ENCODE measurements at places on chromosomes 5 and 9. TPM values are rescaled to one million over a fixed set of nuclear protein-coding genes. Genes with fewer than 3 reads are reported as not detected.

- no peak for DNase-seq
Observed at GRCh38 chr5:14851597-14851996, 20.0 kb downstream of the ANKH start.

Gene NUTM2G
- total RNA-seq, result not detected

GRCh38 chr5:168101352-168101751 lies 190.1 kb upstream of the WWC1 start:
- no peak for DNase-seq

GRCh38 chr5:132971483-132972435 lies 8.3 kb upstream of the AFF4 start:
- no peak for DNase-seq

GRCh38 chr9:113926211-113926610 lies 50.1 kb downstream of the ZNF618 start:
- DNase-seq, result no peak

Gene PRUNE2
- not detected for total RNA-seq

GRCh38 chr9:124187311-124187710 lies 70.4 kb upstream of the NEK6 start:
- DNase-seq, result no peak

- no peak for DNase-seq
Observed at GRCh38 chr5:151896031-151896691, 28.5 kb downstream of the GLRA1 start.

Gene PCDHB8
- total RNA-seq, result not detected

- DNase-seq, result no peak
Observed at GRCh38 chr5:155307229-155307628, 293.7 kb downstream of the KIF4B start.

Gene DOCK8
- 219 TPM for total RNA-seq

DNA sequence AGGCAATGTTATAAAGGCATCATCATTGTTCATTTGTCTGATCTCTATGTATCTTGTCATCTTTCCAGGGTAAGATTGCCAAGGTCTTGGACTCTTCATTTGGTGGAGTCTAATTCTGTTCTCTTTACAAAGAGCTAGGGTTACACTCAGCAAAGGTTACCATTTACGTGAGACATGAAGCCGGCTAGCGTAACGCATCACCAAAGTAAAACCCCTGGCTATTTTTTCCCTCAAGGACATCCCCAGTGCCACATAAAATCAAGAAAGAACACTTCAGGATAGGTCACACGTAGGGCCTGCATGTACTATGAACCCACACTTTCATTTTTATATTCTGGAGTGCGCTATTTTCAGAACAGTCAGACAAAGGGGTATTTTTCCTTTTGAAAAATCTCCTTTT lies 20.0 kb upstream of the MYOT start:
- no peak for DNase-seq

DNA sequence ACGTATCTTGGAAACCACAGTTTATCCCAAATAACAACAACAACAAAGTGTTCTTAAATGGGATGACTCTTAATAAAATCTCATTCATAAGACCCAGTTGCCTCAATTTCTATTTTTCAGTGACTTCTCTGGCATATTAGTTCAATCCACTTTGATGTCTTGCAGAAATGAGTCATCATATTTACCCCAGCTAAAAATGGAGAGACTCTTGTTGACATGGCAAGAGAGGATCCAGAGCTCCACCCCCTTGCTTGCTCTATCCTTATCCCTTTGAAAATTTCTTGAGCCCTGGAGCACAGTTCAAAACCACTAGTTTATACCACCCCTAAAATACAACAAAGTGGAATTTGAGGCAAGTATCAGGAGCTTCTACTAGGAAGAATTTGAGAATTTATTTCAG lies 20.8 kb downstream of the VCAN start:
- no peak for DNase-seq

DNA sequence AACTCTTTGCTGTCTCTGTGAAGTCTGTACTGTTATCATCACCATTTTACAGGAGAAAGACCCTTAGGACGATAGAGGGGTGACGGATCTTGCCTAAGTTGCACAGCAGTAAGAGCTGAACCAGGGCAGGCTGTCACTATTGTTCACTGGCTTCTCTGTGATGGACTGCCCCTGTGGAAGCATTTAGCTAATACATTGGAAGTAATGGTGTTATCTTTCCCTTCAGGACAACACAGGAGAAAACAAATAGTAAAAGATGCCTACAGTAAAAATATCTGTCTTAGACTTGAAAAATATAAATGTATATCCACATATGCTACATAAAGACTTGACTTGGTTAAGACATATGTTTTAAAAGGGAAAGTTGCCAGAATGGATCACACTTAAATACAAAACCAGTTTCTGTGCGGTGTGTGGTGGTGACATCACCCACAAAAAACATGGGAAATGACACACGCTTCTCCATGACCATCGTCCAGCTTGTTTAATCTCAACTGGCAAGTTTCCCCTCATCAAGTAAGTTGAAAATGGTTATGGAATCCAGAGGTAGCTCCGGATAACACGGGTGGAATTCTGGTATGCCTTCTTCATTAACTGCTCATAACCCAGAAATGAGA lies 351.8 kb downstream of the EBF1 start:
- no peak for DNase-seq

Gene PCDHGC5
- total RNA-seq, result not detected

- peak; percentile 58 for DNase-seq
Observed at GRCh38 chr5:81838307-81838906, 87.5 kb upstream of the SSBP2 start.

DNA sequence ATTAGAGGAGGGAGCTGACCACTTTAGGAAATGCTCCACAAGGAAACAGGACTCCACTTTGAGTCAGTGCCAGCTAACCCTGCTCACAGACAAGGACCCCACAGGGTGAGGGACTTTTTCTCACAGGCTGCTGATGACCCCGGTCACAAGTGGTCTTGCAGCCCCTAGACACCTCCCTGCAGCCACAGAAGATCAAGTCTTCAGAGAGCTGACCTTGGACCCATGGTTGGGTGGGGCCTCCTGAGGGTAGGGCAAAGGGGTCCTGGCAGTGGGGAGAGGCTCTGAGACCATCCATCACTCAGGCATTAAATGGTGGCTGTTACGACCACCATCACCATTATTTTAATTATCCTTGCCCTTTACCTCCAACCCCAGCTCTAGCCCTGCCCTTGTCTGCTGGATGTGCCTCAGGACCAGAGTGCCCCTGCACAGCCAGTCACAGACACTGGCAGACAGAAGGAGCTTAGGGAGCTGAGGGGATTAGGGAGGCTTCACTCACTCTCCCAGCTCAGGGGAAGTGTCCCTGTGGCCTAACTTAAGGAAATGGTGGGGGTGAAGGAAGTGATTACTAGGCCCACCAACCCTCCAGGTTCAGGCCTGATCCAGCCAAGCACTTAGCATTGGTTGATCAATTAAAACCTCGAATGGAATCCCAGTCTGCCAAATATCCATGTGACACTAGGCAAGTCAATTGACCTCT lies 1.6 kb downstream of the ACSL6 start:
- DNase-seq, result no peak

DNA sequence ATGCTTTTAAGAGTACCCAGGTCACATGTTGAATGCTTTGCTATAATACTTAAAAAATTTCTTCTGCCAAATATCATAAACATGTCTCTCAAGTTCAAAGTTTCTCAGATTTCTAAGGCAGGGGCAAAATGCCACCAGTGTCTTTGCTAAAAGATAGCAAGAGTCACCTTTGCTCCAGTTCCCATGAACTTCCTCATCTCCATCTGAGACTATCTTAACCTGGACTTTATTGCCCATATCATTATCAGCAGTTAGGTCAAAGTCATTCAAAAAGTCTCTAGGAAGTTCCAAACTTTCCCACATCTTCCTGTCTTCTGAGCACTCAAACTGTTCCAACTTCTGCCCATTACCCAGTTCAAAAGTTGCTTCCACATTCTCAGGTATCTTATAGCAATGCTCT lies 307.6 kb upstream of the TNC start:
- no peak for DNase-seq

DNA sequence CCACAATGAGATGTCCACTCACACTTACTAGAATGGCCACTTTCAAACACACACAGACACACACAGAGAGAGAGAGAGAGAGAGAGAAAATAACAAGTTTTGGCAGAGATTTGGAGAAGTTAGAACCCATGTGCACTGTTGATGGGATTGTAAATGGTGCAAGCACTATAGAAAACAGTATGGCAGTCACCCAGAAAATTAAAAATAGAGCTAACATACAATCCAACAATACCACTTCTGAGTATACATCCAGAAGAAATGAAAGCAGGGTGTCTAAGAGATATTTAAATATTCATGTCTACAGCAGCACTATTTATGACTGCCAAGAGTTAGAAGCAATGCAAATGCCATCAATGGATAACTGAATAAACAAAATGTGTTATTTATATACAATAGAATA lies 359.9 kb upstream of the COX7C start:
- DNase-seq, result no peak

DNA sequence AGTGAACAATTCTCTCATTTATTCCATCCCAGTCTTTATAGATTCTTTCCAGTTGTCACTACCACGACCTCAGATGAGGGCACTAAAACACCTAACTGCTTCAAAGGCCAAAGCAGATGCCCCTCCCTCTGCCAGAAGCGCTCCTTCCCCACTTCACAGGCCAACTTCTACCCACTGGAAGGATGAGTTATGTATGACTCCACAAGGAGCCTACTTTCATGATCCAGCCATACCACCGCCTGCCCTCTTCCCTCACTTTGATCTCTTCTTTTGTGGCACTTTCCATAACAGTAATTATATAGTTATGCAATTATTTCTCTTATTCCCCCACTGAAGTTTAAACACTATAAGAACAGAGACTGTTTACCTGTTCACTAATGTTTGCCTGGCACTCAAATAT lies 93.7 kb downstream of the HOMER1 start:
- no peak for DNase-seq

Gene ALDOB
- not detected for total RNA-seq

Gene AK6
- total RNA-seq, result 9.8 TPM

- no peak for DNase-seq
Observed at GRCh38 chr5:143682929-143683386, 129.0 kb upstream of the HMHB1 start.

- no peak for DNase-seq
Observed at GRCh38 chr9:72312386-72312987, 52.5 kb downstream of the ZFAND5 start.

Gene WDR70
- total RNA-seq, result 35.3 TPM

GRCh38 chr5:35860686-35861085 lies 4.0 kb downstream of the IL7R start:
- no peak for DNase-seq

- DNase-seq, result no peak
Observed at GRCh38 chr5:78993165-78993564, 8.1 kb upstream of the ARSB start.

DNA sequence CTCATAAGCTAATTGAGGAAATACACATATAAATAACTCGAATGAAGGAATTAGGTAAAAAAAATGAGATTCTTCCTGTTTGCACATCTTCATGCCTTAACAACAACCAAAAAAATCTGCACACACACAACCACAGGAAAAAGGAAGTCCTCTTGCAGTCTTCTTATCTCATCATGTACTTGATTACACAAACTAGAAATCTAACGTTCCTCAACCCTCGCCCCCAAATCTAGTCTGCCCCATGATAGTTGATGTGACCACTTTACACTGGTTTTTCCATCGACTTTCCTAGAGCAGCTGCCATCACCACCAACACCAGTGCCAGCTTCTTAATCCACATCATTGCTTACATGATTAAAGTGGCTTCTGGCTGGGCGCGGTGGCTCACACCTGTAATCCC lies 31.2 kb upstream of the RNU6ATAC start:
- peak; percentile 41 for DNase-seq

Gene TOR1A
- total RNA-seq, result 19.3 TPM

Gene PCDHA1
- total RNA-seq, result not detected

DNA sequence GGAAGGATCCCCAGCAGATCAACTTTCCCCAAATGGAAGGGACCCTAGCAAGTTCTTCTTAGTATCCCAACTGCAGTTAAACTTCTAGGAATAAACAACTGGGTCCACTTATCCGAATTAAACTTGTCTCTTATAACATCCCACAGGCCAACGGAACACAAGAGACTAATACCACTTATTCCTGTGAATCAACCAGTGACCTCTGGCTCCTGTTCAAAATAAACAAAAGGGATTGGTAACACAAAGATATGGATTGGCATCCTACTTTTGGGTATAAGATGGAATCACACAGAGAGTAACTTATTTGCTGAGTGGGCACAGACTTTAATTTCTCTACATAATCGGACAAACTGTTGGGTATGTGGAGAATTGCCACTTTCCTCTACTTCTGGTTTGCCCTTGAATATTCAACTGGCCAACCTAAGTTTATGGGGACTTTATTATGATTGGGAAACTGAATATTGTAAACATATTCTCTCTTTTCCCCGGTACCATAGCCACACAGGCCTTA lies 12.4 kb upstream of the PAIP1 start:
- DNase-seq, result no peak

DNA sequence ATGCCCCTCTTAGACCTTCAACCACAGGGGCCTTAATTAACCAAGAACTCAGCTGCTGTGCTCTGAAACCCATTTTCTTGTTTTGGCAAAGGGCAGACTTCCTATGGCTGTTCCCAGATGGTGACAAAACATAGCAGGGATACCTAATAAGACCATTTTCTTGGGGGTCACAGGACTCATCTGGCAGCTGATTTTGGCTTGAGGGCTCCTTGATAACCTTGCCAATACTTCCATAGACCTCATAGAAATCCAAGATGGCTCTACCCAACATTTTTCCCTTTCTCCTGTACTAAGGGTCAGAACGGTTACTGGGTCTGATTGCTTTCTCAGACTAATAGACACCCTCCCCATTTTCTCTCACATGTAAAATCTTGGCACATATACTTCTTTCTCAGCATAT lies 757.7 kb upstream of the SEMA6A start:
- DNase-seq, result no peak

Gene ROPN1L
- total RNA-seq, result 3.0 TPM

GRCh38 chr9:91864380-91864779 lies 85.6 kb downstream of the ROR2 start:
- DNase-seq, result no peak

DNA sequence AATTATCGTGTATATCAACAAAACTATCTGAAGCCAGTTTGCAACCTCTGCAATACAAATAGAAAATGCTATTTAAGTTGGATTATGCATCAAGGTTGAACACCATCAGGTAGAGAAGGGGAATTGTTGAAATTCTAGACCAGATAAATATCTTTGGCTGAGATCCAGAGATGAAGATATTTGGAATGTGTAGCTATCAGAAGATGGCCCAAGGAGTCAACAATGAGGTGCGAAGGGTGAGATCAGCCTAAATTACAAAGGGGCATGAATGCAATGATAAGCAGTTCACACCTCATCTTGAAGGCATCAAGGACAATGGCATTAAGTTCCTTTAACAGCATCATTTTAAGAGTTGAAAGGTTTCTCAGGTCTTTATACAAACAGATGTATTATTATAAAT lies 572.1 kb upstream of the DMAC1 start:
- no peak for DNase-seq

Data from CD4-positive, CD25-positive, alpha-beta regulatory T cell (primary cell).